Dermis blood vessel endothelial cell (primary cell): ENCODE measurements at places on chromosomes 1 and 21.
A peak's percentile ranks its signal among the peaks of the same experiment; 100 is the strongest.

GRCh38 chr1:223849352-223850254 is 3.9 kb upstream of the TP53BP2 start:
- DNase-seq, result no peak

- DNase-seq, result no peak
Measured at GRCh38 chr21:31772674-31773555, 41.0 kb upstream of the SCAF4 start.

DNA sequence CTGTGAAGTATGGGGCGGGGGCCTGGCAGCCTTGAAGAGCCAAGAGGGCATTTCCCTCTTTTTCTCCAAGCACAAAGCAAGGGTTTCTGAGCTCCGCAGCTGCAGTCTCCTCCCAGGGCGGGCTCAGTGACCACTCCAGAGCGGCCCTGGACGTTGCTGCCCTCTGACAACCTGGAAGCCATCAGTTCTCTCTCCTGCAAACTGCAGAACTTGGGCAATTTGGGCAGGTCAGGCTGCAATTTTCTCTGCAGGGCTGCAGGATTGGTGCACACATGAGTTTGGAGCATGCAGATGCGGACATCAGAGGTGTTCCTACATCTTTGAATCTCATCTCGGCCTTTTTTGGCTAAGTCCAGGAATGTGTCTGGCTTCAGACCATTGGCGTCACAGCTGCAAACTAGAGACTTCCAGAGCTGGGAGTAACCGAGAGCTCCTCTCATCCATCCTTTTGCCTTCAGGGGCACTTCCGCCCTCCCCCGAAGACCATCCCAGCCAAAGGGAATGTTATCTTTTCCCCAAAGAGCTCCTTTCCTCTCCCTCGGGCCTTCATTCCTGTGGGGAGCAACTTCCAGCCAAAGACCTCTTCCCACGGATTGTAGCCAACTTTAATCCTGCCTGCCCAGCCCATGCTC is 139.6 kb upstream of the WNT4 start:
- DNase-seq, result no peak

DNA sequence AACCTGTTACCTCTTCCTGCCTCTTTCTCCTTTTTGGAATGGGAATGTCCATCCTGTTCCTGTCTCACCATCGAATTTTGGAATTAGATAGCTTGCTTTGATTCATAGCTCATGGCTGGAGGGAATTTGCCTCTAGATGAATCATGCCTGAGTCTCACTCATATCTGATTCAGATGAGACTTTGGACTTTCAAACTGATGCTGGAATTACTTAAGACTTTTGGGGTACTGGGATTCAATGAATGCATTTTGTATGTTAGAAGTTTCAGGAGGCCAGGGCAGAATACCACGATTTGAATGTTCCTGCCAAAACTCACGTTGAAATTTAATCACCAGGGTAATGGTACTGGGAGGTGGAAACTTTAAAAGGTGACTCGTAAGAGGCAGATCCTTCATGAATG is 132.4 kb downstream of the DSCAM start:
- no peak for DNase-seq

DNA sequence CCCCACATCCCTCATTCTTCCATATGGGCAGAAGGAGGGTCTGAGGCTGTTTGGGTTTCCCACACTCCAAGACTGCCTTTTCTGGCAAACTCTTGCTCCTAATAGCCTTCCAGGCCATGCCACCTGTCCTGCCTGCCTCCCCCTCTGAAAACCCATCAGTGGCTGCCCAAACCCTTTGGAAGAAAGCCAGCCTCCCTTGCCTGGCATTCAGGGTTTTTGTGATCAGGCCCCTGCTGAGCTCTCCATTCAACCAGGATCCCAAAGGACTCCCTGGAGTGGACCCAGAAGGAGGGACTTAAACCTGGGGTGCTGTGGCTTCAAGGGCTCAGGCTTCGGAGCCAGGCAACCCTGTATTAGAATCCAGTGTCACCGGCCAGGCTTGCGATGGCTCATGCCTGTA is 4.2 kb upstream of the GUCA2A start:
- no peak for DNase-seq

GRCh38 chr21:15028186-15028585 is 36.6 kb downstream of the NRIP1 start:
- peak; percentile 53 for DNase-seq

DNA sequence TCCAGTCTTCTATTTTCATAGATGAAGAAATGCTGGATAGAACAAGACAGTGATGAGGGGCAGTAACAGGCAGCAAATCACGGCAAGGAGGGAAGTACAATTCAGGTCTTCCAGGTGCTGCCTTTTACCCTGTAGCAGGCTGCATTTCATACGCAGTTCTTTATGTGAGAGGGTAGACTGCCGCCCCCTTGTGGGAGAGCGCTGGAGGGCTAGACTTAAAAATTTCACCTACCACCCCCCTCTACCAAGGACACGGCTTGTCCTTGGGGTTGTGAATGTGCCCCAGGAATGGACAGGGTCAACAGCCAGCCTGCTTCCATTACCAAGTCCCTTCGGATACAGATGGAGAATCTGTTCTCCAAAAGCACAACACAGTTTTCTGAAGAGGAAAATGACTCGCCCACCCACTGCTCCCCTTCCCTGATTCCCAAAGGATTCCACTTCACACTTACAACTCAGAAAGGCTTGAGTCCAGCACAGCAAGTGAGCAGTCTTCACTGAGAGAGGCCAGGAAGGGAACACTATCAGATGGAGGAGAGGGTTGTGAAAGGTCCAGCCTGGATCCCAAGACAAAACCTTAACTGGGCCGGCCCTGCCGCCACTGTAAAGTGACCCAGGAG is 7.4 kb downstream of the WDR77 start:
- peak; percentile 67 for DNase-seq

GRCh38 chr1:211633524-211633846 is 41.9 kb downstream of the NEK2 start:
- DNase-seq, result no peak

DNA sequence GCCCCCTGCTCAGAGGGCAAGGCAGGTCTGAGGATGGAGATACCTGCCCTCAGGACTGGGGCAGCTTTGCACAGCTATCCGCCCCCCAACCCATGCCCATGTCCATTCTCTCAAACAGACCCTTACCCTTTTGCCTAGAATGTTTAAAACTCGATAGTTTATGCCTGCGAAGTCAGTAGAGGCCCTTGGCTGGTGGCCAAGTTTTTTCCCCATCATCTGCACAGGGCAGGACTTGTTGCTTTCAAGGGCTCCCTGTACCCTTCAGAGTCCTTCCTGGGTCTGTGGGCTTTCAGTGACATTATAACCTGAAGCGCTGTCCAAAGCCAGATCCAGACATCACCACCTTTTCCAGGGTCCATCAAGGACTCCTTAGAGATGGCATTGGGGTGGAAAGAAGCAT is 148.7 kb upstream of the ZNF644 start:
- DNase-seq, result no peak

- peak; percentile 15 for DNase-seq
Measured at GRCh38 chr1:178101266-178101630, 7.3 kb downstream of the RASAL2 start.

DNA sequence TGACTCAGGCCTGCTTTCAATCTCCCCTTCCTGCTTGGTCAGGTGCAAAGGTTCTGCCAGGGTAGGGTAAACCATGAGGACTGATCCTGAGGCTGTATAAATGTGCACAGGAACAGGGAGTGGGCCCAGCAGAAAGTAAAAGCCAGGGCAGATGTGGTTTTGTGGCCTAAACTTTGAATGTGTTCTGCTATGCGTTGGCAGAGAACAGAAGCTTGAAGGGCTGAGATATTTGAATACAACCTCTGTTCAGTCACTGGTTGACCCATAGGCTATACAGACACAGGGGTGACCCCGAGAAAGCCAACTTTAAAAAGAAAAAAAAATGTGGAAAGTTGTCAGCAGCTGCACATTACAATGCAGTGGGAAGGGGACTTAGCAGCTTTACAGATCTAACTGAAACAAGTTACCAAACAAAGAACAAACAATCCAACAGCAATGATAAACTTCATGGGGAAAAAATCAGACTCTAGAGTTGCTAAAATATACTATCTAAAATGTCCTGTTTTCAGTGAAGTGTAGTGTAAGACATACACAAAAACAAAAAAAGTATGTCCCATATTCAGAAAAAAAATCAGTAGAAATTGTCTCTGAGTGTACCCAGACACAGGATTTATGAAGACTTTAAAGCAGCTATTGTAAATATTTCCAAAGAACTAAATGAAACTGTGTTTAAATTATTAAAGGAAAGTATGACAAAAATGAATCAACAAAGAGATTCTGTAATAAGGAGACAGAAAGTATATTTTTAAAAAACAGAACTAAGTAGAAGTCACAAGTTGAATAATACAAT is 216.1 kb downstream of the RPS6KC1 start:
- DNase-seq, result no peak

- no peak for DNase-seq
Measured at GRCh38 chr1:246730839-246731238, 6.6 kb downstream of the SCCPDH start.

DNA sequence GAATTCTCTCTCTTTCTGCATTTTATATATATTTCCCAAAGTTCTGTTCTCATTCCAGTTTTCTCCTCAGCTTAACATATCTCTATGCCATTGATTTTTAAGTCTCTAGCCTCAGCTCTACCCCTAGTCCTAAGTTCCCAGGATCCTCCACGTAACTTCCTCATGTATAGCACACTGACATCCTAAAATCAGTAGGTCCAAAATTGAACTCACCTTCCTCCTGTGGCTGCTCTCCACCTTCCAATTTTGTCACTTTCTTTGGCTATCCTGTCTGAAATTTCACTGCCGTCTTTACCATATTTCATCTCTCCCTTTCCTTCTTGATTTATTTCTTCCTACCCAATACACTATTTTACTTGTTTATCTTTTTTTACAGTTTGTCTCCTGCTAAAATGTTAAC is 1.5 kb downstream of the SLAMF6 start:
- DNase-seq, result no peak

DNA sequence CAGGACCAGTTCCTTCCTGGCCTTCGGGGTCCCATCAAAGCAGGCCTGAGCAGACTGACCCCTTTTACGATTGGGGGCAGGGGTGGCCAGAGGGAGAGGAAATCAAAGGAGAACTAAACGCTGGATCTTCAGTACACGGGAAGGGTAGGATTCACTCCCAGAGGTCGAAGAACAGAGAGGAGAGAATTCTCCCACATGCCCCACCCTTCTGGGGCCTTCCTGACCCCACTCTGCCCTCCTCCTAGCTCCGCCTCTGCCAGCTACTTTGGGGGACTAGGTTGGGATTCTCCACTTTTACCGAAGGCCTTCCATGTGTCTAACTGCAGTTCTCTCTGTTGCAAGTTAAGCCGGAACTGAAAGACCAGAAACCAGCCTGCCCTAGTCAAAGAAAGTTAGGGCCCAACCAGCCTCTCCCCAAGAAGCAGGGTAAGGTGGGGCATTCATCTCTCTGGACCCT is 654 bp upstream of the ARHGEF2 start:
- DNase-seq, result no peak
